ENCODE measurements at places on chromosomes 11 and 22.

- DNase-seq = no peak
Measured at GRCh38 chr11:61009392-61010275, 38.2 kb downstream of the CD6 start.

DNA sequence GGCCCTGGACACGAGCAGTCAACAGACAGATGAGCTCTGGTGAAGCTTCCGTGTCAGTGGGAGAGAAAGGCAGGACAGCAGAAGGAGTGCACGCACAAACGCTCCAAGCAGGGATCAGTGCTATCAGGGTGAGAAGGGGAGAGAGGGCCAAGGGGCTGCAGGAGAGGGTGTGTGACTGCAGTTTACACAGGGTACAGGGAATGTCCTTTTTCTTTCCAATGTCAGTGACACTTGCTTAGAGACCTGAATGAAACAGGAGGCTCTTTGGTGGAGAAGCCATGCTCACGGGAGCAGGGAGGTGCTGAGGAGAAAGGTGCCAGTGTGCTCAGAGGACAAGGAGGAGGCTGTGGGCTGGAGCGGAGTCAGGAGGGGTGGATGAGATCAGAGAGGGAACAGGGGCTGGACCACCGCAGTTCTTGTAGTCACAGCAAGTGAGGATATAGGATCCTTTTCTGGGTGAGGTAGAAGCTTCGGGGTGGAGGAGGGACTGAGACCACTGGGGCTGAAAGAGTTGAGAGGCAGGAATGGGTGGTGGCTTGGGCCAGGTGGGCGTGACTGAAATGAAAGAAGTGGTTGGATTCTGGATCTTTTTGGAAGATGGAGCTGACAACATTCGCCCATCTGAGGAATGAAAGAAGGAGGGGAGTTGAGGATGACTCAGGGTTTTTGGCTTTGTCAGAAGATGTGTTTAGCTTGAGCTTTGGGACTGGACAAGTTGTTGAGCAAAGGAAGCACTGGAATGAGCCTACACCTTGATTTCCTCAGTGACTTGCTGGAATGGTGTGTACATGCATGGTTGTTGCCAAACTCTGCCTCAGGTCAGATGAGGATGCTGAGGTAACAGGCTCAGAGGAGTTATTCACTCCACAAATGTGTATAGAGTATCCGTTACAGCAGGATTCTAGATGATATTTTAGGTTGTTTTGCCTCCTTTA, 87.9 kb downstream of the ADAMTS15 start:
- DNase-seq = no peak

GRCh38 chr11:64844330-64845128, at the start of gene CDC42BPG:
CDC42BPG (minus strand) TSS chr11:64844653; CDS start chr11:64844569, 84 bp downstream.
- DNase-seq = no peak

- DNase-seq = no peak
Measured at GRCh38 chr11:130040281-130040940, 29.3 kb upstream of the APLP2 start.

DNA sequence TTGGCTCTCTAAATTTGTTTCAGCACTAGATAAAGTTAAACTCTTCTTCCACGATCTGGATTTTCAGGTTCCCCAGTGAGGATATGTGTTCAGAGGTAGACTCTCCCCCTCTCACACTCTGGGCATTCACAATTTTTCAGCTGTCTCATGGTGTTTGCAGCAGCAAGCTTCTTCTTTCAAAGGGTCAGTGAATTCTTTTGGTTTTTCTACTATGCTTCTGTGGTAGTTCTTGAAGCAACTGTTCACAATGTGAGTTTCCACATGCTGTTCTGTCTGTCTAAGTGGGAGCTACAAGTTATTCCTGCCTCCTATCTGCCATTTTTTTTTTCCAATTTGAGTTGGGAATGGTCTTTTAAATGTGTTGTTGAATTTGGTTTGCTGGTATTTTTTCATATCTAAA, 25.4 kb downstream of the CNTF start:
- DNase-seq = no peak

GRCh38 chr11:33234397-33235190, 22.6 kb upstream of the HIPK3 start:
- no peak for DNase-seq

GRCh38 chr11:66318600-66318970, 1.7 kb upstream of the CD248 start:
- no peak for DNase-seq

GRCh38 chr11:9158898-9159391, 67.5 kb upstream of the SCUBE2 start:
- no peak for DNase-seq

DNA sequence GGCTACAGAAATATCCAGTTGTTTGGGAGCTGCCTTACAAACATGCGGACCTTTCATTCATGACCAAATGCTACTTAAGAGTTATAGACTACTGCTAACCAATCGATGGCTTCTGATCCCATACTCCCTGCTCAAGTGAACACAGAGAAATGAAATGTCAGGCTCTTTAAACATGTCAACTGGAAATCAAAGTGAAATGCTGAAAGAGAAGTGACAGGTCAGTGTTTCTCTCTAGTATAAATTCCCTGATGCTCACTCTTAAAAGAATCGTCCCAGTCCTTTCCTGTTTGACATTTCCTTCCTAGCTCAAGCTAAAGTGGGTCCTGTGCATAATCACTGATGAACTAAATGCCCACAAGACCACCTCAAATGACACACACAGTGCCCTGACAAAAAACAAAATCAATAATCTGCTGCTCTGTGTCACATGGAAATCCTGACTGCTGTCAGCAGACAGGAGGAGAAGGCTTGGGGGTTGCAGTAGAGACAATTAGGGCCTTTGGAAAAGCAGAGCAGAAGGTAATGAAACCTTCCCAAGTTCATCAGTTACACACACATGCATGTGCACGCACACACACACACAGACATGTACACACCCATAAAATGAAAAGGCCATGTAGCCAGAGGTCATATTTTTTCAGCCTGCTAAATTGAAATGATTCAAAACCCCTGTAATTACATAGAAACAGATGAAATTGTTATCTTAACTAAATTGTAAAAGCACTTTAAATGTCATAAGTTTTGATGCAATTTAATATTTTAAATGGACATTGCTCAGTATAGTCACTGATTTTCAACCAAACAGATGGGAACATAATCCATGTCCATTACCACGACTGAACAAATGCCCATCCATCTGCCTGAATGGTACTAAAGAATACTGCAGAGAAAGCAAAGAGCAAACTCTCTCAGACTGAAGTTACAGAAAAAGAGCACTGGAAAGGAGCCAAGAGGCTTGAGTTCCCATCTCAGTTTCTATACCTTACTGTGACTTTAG, 330.7 kb downstream of the TTC28 start:
- no peak for DNase-seq

DNA sequence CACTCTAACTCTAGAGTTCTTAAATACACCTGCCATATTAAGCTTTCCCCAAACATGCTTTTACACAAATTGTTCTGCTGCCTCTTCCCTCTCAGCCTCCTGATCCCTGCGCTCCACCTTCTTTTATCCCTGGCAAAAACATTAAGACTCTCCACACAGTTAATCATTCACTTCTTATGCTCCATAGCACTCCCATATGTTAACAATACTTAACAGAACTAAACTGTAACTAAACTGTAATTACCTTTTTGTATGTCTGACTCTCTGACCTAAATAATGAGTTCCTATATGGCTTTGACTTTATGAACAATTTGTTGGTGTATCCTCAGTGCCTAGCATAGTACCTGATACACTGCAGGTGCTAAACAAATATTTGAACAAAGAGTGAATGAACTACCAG, 71.8 kb downstream of the BTBD10 start:
- no peak for DNase-seq
